ENCODE measurements at places on chromosomes 4 and X.
A peak's percentile ranks its signal among the peaks of the same experiment; 100 is the strongest.

DNA sequence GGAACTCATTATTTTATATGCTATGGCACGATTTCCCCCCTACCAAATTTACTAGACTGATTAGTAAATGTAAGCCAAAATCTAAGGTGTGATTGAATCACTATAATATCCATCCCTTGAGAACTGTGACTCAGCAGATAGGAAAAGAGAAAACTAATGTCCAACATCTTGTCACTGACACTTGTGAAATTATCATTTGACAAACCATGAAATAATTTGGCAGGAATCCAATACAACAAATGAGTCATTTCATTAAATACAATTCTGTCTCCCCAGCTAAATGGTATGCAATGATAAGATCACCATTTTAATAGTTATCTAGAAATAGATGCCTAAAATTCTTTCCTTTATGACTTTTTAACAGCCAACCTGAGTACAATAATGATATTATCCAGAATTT is 462.3 kb downstream of the DMD start:
- DNase-seq = no peak

DNA sequence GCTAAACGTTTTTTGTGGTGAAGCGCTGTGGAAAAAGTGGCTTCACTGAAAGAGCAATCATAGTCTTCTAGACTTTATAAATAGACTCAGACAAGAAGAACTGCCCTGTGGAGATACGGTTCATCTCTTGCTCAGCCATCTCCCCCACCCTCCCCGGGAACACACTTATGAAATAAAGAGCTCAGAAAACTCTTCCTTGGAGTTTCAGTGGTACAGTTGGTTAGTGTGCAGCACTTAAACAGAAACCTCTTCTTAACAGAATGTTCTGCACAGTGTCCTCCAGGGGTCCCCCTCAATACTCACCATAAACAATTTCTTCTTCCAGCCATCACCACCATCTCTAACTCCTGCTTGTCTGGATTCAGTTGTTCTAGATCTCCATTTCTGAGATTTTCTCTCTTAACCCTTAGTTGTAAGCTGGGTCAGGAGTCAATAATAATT is 313.0 kb downstream of the ARHGAP10 start:
- DNase-seq = peak; percentile 15

DNA sequence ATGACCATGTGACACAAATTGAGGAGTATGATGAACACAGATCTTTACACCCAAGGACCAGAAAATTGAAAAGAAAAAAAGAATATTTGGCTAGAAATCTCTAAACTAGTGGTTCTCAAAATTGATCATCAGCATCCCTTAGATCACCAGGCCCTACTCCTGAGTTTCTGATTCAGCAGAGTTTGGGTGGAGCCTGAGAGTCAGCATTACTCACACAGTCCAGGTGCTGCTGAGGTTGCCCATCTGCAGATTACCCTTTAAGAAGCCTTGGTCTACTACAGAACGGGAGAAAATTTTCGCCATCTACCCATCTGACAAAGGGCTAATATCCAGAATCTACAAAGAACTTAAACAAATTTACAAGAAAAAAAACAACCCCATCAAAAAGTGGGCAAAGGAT is 182.8 kb downstream of the MOSPD2 start:
- no peak for DNase-seq

- peak; percentile 13 for DNase-seq
Observed at GRCh38 chr4:139368998-139369397, 66.7 kb upstream of the NDUFC1 start.

DNA sequence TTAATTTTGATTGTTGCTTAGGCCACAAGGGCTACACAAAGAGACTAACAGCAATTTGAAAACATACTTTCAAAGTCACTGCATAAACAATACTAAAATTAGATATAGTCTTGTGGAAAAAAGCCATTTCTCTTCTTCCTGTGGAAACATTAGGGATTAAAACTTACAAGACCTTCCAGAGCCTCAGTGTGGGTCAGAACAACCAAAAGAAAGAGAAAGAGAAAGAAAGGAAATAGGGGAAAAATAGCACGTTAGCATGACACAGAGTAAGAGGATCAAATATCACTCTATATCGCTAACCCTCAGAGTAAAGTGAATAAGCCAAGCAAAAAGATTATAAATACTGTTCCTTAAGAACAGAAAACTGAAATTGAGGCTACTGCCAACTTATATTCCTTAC is 127.8 kb upstream of the DIAPH2 start:
- DNase-seq = no peak

GRCh38 chrX:49269767-49270248 is at the start of gene PPP1R3F:
PPP1R3F (plus strand) TSS chrX:49269793; CDS start chrX:49269870, 77 bp downstream.
- no peak for DNase-seq

DNA sequence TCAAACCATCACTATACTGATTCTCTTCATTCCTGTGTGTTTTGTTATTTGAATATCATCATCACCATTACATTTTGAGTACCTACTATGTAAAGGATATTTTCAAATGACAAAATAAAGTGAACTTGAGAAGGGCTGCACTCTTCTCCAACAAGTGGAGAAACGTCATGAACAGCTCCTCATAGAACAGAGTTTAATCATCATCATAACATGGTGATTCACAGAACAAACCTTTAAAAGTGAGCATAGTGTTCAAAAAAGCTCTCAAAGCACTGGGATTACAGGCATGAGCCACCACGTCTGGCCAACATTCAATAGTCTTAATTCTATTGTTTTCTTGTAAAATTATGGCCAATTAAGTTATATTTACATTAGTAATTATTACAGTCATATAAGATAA is 993.9 kb downstream of the PDHA2 start:
- DNase-seq = no peak

DNA sequence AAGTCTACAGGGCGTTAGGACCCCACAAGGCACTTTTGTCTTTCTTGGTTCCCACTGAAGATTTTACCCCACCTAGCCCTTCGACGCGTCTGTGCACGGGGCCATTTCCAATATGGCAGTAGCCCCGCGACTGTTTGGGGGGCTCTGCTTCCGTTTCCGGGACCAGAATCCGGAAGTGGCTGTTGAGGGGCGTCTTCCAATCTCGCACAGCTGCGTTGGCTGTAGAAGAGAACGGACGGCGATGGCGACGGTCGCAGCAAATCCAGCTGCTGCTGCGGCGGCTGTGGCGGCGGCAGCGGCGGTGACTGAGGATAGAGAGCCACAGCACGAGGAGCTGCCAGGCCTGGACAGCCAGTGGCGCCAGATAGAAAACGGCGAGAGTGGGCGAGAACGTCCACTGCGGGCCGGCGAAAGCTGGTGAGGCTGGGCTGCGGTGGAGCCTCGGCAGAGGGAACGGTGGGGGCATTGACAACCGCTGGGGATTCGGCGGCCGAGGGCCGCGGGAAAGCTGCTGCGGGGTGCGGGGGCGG is at the start of gene USP11:
Gene USP11, plus strand, starts transcription at position 207 of the 530 bp plus-strand sequence. Its CDS starts 35 bp downstream, at position 242.
- peak; percentile 63 for DNase-seq

GRCh38 chrX:109739625-109740432 is 6.8 kb upstream of the ACSL4 start:
- DNase-seq = no peak
